ENCODE measurements at places on chromosomes 7 and 10.

- no peak for DNase-seq
Observed at GRCh38 chr7:41942468-41943093, 239.7 kb upstream of the INHBA start.

DNA sequence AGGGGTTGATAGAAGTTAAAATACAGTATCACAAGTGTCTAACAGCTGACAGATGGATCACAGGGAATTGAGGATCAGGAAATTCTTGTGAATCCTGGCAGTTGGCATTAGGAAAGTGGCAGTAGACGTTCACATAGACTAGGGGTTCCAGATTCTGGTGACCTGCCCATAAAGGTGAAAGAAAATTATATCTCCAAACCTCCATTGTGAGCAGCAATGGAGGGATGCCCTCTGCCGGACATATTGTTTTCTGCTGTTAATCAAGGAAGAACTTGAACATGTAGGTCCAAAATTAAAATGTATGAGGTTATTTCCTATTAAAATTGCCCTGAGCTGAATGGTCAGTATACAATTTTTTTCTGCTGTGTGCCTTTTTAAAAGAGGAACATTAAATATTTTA, 5.1 kb downstream of the NME8 start:
- no peak for DNase-seq

GRCh38 chr7:140084142-140084655, 21.4 kb upstream of the PARP12 start:
- DNase-seq = no peak

DNA sequence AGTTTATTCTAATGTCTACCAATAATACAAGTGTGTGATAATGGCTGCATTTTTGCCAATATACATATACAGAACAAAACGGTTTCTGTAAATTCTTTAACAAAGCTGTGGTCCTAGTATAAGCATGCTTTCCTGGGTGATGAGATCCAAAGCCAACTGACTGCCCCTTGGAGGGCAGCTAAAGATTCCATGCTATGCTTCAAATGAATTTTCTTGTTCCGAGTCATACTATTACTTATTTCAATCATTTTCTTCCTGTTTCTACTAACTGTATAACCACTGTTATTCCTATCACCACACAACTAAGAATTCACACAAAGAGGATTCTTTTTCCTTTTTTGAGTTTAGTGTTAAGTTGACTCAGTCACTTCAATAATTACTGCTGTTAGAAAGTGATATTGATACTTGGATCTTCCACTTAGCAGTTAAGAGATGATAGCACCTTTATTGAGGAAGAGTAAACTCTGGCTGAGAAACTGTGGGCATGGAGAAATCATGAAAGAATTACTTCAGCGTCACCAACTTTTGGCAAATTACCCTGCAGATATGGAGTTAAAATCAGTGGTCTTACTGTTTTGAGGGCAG, 197.5 kb downstream of the ARL4A start:
- no peak for DNase-seq

- DNase-seq = no peak
Observed at GRCh38 chr10:84088626-84089025, 50.7 kb upstream of the GHITM start.

DNA sequence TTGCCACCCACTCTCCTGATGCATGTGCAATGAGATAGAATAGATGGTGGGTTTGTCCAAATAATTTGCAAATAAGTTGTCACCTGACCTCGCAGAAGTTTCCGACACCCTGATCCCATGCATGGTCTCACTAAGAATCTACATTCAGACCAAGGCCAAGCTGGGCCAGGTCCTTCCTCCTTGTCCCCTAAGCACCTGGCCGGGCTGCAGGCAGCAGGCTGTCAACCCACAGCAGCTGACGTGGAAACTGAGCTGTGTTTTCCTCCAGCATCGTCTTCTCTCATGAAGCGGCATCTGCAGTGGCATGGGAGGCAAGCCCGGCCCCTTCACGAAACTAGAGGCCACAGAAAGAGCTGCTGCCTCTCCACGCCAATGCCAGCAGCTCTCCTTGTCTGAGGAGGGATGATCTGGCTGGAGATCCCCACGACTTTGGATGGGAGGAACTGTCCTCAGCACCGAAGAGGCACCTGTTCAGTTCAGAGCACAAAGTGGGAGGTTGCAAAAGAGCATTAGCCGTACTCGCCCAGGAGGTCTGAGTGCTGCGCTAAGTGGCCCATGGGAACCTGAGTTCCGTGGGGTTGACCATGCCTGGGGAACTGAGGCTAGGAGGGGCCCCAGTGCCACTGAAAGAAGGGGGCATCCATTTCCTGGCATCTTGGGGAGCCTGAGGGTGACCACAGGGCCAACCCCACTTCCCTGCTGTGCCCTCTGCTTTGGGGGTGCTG, 110.5 kb upstream of the INSIG1 start:
- DNase-seq = no peak

DNA sequence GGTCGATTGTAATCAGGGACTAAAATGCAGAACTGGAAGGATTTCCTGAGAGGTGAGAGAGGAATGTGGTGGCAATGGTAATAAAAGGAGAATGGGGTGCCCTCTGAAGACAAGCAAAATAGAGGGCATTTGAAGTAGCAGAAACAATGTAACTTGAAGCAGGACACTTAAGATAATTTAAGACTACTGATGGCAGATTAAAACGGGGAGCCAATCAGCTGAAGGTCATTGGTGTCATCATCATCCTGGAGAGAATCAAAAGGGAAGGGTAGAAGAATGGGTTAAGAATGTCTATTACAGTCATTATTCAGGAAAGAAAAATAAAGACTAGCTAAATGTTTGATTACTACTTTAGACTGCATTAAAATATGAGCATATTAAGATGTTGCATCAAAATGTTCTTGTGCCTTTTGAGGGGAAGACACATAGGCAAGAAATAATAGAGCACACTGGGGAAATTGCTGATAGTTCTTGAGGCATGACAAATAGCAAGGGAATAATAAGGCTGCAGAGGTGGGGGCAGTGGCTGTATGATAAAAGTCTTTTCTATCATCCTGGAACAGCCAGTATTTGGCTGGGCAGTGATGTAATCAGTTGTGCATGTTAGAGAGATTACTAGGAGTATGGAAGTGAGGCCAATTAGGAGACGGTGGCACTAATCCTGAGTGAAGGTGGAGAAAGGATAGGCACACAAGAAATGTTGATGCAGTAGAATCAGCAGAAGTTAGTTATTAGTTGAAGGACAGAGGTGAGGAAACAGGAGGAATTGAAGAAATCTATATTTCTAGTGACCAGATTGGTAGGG, 60.2 kb downstream of the CCDC71L start:
- DNase-seq = no peak

- DNase-seq = no peak
Observed at GRCh38 chr7:138478499-138478908, 18.4 kb downstream of the TRIM24 start.

GRCh38 chr7:95396136-95397032, at the start of gene PON3:
TSS of gene PON3 (minus strand) at chr7:95396375. CDS start at chr7:95396350, 25 bp downstream.
- no peak for DNase-seq

DNA sequence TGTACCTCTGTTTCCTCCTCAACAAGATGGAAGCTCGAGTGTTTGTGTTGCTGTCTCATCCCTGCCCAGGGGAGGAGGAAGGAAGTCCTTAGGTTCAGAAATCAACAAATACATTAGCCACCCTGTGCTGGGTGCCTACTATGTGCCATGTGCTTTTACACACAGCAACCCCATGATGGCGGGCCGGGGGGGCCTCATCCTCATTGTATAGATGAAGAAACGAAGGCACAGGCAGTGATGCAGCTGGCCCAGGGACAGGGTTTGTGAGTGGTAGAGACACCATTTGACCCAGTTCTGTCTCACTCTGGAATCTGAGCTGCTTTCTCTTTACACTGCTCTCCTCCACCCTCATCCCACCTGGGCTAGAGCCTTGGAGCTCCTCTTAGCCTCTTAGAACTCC, 1.9 kb upstream of the CALHM2 start:
- DNase-seq = no peak

GRCh38 chr7:114158275-114158674, 239.5 kb upstream of the PPP1R3A start:
- DNase-seq = no peak

DNA sequence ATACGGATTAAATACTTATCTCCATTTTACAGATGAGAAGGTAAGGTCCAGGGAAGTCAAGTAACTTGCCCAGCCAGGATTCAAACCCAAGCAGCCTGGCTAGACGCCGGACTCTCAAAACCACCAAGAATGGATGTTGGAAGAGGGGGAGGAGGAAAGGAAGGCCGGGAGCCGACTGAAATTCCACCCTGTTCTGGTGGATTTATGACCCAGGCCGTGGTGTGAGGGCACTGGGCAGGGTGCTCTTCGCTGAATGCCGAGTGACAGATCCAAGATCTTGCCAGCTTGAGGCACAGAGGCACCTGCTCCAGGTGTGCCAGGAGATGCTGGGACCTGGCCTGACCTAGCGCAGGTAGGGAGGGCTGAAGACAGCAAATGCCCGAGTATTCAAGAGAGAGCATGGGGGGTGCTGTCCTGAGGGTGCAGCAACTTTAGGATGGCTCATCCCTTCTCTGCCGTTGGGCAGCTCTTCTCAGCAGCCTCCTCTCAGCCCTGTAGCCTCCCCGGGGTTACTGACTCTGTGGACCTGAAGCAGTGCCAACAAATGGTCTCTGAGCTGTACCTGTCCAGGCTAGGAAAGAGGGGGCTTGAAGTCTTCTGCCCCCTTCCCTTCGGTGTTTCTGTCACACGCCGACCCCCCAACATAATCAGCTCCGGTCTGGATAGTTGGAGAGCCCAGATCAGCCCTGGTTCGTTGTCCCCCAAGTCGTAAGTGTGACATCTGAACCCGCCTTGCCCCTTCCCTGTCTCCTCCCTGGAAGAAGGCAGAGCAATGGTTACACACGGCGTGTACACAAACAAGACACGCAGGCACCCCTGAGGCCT, 713 bp downstream of the LOXL4 start:
- DNase-seq = no peak

DNA sequence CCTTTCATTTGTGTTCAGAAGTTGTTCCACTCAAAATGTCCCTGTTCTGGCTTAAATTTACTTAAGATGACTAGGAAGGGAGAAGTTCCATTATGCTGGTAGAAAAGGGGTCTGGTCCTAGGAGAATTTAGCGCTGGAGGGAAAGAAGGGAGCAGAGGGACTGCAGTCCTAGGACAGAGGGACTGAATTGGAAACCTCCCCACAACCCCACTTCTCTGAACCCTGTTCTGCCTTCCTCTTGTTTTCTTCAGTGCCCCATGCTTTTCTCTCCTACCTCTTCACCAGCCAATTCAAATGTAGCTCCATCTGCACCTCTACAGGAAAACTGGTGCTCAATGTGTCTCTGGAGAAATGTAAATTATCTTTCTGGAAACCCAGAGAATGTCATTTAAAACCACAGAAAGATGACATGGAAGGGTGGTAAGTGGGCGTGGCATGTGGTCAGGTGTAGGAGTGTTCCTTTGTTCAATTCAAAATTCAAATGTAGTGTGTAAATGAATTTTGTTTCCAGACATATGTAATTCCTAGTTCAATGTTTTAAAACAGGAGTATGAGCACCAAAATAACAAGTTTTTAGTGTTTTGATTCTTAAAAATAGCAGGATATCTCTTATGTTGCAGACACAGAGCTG, 24.0 kb upstream of the RHOBTB1 start:
- no peak for DNase-seq

GRCh38 chr10:7896297-7896696, 78.0 kb downstream of the TAF3 start:
- DNase-seq = no peak

DNA sequence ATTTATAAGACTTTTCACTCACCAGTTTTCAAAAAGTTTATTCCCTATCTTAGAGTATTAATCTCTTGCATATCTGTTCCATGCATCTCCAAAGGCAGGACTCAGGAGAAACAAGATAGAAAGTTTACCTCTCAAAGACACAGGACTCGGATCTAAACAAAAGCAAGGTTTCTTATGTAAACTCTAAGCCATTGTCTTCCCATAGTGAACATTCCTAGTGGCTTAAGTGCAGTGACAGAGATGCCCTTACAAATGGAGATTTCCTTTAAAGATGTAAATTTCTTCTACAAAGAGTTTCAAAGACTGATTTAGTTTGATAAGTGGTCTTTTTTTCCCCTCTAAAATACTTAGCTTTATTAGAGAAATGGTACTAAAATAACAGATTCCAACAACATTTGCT, 209.8 kb downstream of the ACTR3B start:
- DNase-seq = no peak

DNA sequence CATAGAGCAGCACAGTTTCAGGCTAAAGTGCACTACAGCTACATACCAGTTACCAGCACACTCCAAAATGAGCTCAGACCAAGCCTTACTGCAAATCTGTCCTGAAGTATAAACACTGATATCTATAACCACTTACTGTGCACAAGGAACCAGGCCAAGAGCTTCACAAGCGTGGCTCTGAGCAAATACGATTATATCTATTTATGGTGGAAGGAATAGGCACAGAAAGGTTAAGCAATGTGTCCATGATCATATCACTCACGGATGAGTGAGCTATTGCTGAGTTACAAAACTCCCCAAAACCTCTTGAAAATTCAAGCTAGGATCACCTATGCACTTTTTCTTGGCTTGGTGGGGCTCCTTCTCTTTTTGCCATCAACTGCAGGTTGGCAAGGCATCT, 84.9 kb downstream of the GPAM start:
- no peak for DNase-seq

DNA sequence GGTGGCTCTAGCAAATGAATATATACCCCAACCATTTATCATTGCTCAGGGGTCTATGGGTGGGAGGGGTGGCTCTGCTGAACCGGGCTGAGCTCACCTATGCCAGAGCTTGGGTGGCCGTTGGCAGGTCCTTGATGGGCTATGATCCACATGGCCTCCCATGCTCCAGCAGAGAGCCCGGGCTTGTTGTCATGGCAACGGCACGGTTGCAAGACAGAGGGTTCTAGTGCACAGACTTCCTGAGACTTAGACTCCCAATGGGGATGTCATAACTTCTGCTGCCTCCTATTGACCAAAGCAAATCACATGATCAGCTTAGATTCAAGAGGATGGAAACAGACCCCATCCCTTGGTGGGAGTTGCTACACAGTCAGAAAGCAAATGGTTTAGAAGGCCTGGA, 36.4 kb upstream of the CARD11 start:
- DNase-seq = no peak

GRCh38 chr10:110184398-110184797, 23.0 kb upstream of the MXI1 start:
- no peak for DNase-seq

DNA sequence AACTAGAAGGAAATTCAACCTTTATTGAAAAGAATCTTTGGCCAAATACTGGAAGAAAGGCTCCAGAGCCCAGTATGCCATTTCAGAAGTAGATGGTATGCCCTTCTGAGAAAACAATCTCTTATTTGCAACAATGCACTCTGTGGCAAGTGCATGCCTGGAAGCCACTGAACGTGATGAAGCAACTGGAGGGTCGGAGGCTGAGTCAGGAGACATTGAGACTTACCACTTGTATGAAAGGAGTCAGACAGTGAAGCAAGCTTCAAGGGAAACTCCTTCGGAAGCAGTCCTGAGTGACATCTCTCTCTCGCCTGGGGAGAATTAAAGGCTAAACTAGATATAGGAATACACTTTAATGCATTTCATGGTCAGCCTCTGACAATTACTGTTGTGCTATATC, 353.7 kb downstream of the NRG3 start:
- DNase-seq = no peak

DNA sequence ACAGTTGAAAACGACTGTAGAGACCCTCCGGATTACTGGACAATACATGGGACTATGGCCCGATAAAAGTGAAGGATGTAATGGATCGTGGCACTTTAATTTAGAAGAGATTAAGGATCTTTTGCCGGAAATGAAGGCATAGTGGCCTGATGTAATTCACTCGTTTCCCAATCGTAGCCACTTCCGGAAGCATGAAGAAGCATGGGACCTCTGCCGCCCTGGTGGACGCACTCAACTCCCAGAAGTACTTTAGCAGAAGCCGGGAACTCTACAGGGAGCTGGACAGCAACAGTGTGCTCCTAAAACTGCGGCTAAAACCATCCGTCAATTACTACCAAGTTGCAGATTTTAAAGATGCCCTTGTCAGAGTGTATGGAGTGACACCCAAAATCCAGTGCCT, 59.6 kb upstream of the NUPR2 start:
- DNase-seq = no peak

All from substantia nigra (tissue), 51 donors.